Activated naive CD4-positive, alpha-beta T cell (primary cell): ENCODE measurements at places on chromosomes 11 and 22.

GRCh38 chr11:28228196-28228895 is 120.2 kb downstream of the METTL15 start:
- DNase-seq, result no peak

DNA sequence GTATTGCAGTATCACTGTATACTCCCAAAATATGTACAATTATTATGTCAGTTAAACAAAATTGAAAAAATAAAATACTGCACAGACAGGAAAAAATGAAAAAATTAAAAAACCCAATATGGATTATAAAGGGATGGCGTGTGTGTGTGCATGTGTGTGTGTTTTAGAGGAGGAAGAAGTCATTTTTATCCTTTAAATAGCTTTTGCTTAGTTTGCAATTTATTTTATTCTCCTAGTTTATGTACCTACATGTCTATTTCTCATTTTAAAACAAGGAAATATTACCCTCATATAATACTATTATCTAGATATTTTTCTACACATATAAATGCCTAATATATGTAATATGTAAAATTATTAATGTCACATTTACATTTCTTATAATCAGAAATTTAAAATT is 1144.3 kb downstream of the LRRC4C start:
- DNase-seq, result no peak

DNA sequence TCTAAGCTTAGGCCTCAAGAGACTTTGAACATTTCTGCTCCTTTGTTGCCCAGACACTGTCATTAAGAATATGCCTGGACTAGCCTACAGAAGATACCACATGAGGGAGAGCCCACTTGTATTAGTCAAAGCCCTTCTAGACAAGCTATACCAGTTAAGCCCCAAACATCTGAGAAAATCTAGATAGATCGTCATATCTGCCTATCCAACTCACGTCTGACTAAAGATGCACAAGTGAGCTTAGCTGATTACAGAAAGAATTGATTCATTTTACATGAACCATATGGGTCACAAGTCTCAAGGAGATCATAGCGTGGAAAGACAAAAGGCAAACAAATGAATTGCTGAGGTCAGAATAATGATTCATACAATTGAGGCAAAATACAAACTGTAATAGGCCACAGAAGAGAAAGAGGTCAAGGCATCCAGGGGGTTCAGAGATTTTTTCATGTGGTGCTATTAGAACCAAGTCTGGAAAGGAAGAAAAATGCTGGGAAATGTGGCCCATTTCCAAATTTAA is 1155.5 kb upstream of the TENM4 start:
- no peak for DNase-seq

- DNase-seq, result no peak
Observed at GRCh38 chr22:28798810-28799605, 1.4 kb downstream of the XBP1 start.

GRCh38 chr11:3051196-3052108 is 5.8 kb downstream of the CARS1 start:
- DNase-seq, result no peak

GRCh38 chr11:65651589-65652510 is 10.9 kb downstream of the RELA start:
- no peak for DNase-seq

DNA sequence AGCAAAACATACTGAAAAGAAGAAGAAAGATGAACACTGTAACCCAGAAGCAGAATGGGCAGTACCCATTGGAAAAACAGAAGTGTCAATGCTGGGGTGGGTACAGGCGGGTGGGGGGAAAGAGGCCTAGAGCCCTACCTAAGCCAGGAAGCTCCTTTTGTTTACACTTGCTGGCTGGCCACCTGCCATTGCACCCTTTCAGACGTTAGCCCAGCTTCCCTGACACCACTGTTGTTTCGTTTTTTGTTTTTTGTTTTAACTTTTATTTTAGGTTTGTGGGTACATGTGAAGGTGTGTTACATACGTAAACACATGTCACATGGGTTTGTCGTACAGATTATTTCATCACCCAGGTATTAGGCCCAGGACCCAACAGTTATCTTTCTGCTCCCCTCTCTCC is 55.4 kb downstream of the PLEKHA7 start:
- DNase-seq, result no peak

DNA sequence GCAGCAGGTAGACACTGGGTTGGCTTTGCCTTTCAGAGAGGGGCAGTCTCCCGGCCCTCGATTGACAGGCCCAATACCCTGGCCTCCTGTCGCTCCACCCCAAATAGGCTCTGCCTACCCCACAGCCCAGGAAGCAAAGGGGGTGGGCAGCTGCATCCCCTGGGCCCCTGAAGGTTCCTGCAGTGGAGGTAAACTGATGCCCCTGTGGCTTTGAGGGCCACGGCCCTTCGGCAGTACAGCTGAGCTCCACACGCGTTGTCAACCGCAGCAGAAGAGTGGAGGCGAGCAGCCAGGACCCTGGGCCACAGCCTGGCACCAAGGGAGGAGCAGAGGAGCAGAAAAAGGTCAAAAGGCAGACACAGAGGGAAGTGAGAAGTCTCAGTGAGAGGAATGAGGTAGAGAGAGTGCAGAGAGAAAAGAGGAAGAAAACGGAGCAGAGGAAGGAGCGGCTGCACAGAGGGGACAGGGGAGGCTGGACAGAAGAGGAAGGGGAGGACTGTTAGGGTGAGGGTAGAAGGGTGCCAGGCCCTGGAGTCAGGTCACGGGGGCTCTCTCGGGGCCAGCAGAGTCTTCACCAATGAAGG is 64.0 kb downstream of the SLC22A12 start:
- no peak for DNase-seq

- no peak for DNase-seq
Observed at GRCh38 chr11:131644204-131644795, 273.9 kb downstream of the NTM start.

- no peak for DNase-seq
Observed at GRCh38 chr11:26076233-26076990, 255.5 kb upstream of the ANO3 start.

DNA sequence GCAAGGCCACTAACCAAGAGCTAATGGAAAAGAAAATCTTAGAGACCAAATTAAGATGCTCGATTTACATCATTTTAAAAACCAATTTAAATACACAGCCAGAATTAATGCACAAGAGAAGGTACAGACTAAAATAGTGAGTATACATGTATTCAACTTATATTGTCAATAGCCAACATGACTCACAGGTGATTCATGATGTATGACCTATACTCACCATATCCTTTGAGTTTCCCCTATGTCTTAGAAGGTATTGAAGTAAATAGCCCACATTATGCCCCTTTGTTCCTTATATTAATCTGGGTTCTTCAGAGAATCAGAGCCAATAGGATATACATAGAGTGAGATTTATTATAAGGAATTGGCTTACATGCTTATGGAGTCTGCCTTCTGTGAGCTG is 97.5 kb upstream of the ANO3 start:
- no peak for DNase-seq

DNA sequence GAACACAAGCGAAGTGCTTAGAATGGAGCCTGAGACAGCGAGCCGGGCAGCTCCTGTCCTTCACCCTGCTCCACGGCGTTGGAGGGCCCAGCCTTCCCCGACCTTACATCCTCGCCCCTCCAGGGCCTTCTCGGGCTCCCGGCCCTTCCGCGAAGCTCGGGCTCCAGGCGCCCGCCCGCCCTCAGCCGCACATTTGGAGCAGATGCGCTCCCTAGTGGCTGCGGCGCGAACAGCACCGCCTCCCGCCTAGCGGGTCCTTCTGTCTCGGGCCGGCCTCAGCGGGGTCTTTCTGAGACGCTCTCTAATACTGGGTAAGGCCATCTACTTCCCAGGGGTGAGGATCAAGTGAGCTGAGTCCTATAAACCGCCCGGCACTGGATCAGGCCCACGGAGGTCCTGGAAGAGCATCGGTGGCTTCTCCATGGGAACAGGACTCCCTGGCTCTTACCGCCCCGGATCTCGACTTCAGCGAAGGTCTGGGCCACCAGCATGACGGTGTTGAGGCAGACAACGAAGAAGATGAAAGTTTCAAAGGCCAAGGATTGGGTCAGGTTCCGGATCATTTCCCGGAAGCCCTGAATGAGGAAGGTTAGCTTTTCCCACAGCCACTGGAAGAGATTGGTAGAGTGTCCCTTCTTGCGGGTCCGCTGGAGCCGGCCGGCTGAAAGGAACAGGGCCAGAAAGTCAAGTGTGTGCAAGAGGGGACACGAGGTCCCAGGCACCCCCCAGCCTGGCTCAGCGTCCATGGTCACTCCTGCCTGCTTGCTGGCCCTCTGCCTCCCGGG is 3.7 kb downstream of the CATSPER1 start:
- DNase-seq, result peak; percentile 65

DNA sequence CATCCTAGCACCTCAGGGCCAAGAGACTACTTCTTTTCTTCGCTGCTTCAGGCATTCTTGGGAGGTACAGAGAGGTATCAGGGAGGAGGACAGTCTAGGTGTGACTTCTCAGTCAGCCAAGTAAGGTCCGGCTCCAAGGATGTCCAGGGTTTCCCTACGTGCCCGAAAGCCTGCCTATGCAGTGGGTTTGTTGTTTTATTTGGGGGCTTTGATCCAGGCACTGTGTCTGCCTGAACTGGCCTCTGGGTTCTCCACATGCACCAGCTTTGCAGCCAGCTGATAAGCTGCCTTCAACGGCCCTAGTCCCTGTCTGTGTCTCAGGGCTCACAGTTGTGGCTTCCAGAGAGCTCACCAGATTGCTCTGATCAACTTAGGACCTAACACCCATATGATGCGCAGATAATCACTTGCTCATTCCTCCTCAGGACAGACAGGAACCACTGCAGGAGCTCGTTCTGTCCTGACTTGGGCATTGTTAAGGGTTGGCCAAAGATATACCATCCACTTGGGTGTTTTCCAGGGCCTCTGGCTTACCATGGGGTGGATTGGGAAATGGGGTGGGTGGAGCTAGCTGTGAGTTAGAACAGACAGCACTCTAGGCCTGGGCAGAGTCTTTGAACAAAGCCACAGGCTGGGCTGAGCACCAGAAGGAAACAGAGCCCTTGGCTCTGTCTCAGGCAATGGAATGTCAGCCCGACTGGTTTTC is 45.5 kb upstream of the CRYBB3 start:
- DNase-seq, result no peak

DNA sequence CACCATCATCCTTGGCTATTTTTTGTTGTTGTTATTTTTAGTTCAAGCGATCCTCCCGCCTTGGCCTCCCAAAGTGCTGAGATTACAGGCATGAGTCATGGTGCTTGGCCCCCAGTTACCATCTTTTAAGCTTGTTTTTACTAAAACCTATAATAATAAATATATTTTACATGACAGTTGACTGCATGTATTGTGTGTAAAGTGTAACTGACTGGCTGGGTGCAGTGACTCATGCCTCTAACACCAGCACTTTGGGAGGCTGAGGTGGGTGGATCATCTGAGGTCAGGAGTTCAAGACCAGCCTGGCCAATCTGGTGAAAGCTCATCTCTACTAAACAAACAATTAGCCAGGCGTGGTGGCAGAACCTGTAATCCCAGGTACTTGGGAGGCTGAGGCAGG is 386.2 kb downstream of the TENM4 start:
- DNase-seq, result no peak

GRCh38 chr11:64125676-64126075 is 40.2 kb downstream of the MACROD1 start:
- DNase-seq, result no peak

DNA sequence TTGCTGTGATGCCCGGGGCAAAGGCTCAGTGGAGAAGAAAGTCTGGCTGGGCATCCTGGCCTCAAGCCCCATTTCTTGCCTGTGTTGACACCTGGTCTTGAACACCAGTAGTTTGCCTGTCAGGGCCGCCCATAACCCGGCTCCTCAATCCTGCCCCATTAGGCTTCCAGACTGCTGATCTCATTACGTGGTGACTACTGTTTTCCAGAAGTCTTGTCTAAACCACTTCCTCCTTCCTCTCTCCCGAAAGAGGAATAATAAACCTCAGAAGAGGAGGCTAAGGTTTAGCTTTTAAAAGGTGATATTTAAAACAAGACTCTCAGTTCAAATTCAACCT is 97.7 kb downstream of the CD44 start:
- DNase-seq, result no peak

DNA sequence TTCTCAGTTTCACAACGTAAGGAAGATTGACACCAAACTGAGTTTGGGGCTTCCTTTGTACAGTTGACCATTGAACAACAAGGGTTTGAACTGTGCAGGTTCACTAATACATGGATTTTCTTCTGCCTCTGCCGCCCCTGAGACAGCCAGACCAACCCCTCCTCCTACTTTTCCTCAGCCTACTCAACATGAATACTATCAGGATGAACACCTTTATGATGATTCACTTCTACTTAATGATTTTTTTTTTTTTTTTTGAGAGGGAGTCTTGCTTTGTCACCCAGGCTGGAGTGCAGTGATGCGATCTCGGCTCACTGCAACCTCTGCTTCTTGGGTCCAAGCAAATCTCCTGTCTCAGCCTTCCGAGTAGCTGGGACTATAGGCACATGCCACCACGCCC is 14.6 kb downstream of the RBM4 start:
- DNase-seq, result no peak

DNA sequence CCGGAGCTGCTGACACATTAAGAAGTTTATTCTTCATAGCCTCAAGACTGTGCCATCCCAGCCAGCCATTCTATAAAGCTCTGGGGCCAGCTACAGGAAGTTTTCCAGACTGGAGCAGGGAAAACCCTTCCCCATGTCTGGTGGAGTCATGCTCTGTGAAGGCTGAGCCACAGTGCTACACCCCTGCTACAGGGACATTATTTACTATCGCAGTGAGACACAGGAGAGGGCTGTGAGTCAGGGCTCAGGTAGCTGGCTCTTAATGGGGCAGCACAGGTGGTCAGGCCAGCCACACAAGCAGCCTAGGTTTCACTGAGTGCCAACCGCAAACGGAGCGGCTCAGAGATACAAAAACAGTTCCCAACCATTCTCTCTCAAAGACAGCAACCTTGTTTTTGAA is 12.1 kb downstream of the HPS4 start:
- DNase-seq, result no peak

GRCh38 chr11:125627236-125627910 is 2.4 kb downstream of the CHEK1 start:
- no peak for DNase-seq

DNA sequence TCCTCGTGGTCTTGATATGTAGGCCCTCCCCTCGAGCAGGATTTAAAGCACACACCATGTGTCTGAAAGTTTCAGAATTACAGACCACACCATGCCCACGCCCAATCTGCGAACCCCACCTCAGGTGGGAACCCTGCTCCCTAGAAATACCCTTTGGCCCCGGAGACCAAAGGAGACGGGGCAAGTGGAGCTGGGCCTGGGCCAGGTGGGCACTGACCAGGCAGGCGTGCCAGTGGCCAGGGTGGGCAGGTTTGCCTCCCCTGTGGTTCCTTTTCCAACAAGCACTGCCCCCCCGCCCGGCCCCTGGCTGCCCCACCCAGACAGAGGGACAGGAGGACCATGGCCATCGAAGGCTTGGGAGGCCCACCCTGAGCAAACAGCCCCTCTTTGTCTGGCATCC is 400.4 kb downstream of the TBC1D22A start:
- no peak for DNase-seq

DNA sequence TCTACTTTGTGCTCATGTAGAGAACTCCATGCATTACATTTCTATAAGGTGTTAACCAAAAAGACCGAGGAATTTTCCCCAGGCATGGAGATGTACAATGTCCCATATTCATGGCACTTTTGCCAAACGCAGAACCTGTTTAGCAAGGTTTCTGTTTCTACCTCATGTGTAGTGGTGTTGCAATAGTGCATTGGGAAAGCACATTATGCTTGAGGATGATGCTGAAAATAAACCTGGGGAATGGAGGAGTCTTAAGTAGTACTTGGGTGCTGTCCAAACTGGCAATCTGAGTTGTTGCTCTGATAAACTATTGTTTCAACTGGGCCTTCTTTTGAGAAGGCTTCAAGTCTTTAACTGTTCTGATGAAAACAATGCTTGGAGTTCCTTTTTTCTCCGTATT is 11.5 kb upstream of the MUC15 start:
- DNase-seq, result no peak

- no peak for DNase-seq
Observed at GRCh38 chr11:10625281-10625981, 57.0 kb upstream of the LYVE1 start.

- no peak for DNase-seq
Observed at GRCh38 chr11:9099617-9100016, 8.2 kb upstream of the SCUBE2 start.
